ENCODE measurements at places on chromosomes 7 and 10.

- peaks cover 11% of the 10 kb centered on the region for H3K4me1 ChIP-seq
- DNase-seq: no peak
- no peaks in the 10 kb centered on the region for H3K27me3 ChIP-seq
Measured at GRCh38 chr10:128028508-128029289, 97.5 kb downstream of the MKI67 start.

- H3K36me3 ChIP-seq: no peaks in the 10 kb centered on the region
- no peak overlapping the region for H3K4me3 ChIP-seq
- no peaks in the 10 kb centered on the region for H3K27me3 ChIP-seq
- H3K4me1 ChIP-seq: no peaks in the 10 kb centered on the region
Measured at GRCh38 chr10:23514321-23514720, 75.4 kb downstream of the OTUD1 start.

DNA sequence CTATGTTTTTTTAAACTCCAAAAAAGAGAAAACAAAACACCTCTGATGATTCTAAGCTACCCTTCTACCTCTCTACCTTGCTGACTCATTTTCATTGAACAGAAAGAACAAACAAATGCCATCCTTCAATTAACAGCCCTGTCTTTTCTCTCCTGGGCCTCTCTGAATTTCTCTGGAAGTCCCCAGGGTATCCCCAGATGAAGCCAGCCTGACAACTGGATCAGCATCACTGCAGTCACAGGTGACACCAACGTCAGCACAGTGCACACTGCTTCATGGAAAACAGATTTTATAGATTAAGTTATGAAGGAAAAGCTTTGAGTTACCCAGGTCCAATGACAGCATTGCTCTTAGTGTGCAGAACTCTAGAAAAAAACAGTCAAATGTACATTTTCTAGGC lies 5.7 kb downstream of the HUS1 start:
- no peak overlapping the region for H3K4me3 ChIP-seq
- H3K27ac ChIP-seq: no peak overlapping the region
- H3K4me1 ChIP-seq: peaks cover 3% of the 10 kb centered on the region
- no peak for DNase-seq
- H3K36me3 ChIP-seq: peaks cover 78% of the 10 kb centered on the region

- no peaks in the 10 kb centered on the region for H3K36me3 ChIP-seq
- no peak for DNase-seq
- H3K27me3 ChIP-seq: no peaks in the 10 kb centered on the region
- no peak overlapping the region for H3K4me3 ChIP-seq
- peaks cover 8% of the 10 kb centered on the region for H3K4me1 ChIP-seq
Measured at GRCh38 chr10:59895629-59896116, 10.7 kb downstream of the CCDC6 start.

GRCh38 chr7:86209036-86209435 lies 434.7 kb upstream of the GRM3 start:
- H3K27me3 ChIP-seq: no peaks in the 10 kb centered on the region
- H3K27ac ChIP-seq: no peak overlapping the region
- no peak overlapping the region for H3K4me3 ChIP-seq
- H3K4me1 ChIP-seq: no peaks in the 10 kb centered on the region
- no peaks in the 10 kb centered on the region for H3K36me3 ChIP-seq

GRCh38 chr7:151119902-151120301 lies 33.6 kb downstream of the AGAP3 start:
- H3K36me3 ChIP-seq: peaks cover 61% of the 10 kb centered on the region
- DNase-seq: no peak
- no peaks in the 10 kb centered on the region for H3K27me3 ChIP-seq
- no peak overlapping the region for H3K4me3 ChIP-seq
- H3K27ac ChIP-seq: no peak overlapping the region
- H3K4me1 ChIP-seq: peaks cover 25% of the 10 kb centered on the region

DNA sequence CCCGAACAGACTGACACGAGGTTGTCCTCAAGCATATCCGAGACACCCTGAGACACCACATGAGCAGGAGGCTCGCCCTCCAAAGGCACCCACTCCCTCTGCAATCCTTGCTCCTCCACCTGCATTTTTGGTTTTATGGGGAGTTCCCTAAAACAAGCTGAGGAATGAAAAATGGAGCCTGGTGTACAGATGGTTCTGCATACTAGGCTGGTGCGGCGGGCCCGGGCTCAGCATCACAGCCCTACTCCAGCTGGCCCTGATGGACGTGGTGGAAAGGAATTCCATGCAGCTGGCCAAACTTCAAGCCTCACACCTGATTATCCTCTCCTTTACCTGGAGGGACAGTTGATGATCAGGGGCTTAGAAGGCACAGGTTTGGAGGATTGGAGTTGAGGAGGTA lies 30.3 kb upstream of the JAKMIP3 start:
- H3K27ac ChIP-seq: no peak overlapping the region
- H3K27me3 ChIP-seq: peaks cover 83% of the 10 kb centered on the region
- DNase-seq: no peak
- no peak overlapping the region for H3K4me3 ChIP-seq

DNA sequence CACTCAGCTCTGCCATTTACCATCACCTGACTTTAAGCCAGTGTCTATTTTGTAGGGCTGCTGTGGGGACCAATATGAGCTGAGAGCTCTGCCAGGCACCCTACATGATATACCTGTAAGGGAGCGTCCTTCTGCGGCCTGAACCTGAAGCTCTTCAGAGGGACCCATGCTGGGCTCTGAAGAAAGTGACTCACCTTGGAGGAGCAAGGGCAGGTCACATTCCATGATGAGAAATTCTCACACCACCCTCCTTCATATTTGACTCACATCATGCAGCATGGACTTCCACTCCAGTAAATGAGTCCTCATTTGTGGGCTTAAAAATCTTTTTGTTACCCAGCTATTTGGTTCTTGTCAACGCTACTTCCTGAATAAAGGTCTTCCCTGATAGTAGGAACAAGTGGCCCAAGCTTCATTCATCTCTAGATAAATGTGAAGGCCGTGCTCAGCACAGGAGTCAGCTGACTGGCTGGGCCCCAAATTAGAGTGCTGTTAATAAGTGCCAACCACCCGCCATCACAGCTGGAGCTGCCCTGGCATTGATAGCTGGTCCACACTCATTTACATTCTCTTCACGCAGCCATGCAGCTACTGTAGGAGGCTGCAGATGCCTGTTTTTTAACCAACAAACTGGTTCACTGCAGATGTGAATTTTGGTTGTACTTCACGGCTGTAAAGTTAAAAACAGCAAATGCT lies 78.4 kb downstream of the RNF216 start:
- peaks cover 53% of the 10 kb centered on the region for H3K36me3 ChIP-seq
- H3K27me3 ChIP-seq: no peaks in the 10 kb centered on the region
- peak; percentile 11 for DNase-seq
- H3K4me3 ChIP-seq: no peak overlapping the region
- H3K4me1 ChIP-seq: peaks cover 28% of the 10 kb centered on the region

DNA sequence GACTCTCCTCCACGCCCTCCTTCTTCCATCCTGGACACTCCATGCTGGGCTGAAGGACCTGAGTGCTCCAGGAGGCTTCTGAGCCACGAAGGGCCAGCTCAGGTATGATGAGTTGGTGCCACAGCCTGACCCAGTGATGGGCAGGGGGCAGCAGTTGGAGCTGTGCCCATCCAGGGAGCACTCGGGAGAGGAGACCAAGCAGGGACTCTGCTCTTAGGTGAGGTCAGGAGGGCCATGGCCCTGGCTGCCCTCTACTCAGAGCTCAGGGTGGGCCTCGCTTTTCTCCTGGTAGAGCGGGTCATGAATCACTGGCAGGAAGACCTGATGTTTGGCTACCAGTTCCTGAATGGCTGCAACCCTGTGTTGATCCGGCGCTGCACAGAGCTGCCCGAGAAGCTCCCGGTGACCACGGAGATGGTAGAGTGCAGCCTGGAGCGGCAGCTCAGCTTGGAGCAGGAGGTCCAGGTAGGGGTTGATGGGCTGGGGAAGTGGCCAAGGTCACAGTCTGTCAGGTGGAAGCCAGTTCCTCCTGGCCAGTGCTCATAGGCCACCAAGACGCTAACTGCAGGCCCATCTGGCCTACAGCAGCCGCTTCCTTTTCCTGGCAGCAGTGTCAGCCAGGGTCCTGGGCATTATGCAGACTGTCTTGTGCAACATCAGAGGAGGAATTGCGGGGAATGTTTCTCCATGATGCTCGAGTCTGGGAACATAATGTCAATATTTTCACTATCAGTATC lies 50.8 kb downstream of the ALOX5 start:
- no peak overlapping the region for H3K4me3 ChIP-seq
- H3K36me3 ChIP-seq: no peaks in the 10 kb centered on the region
- peaks cover 22% of the 10 kb centered on the region for H3K27me3 ChIP-seq

- H3K27ac ChIP-seq: peak overlapping the region; percentile 95
- peak; percentile 59 for DNase-seq
- H3K36me3 ChIP-seq: peaks cover 2% of the 10 kb centered on the region
- H3K27me3 ChIP-seq: no peaks in the 10 kb centered on the region
- H3K4me1 ChIP-seq: peaks cover 3% of the 10 kb centered on the region
Measured at GRCh38 chr7:134777908-134778580, 1.4 kb upstream of the CALD1 start.

GRCh38 chr7:140656548-140657515 lies 15.9 kb upstream of the ADCK2 start:
- no peak overlapping the region for H3K4me3 ChIP-seq
- H3K4me1 ChIP-seq: peaks cover 6% of the 10 kb centered on the region
- H3K27ac ChIP-seq: no peak overlapping the region
- H3K36me3 ChIP-seq: no peaks in the 10 kb centered on the region
- DNase-seq: peak; percentile 92
- peaks cover 6% of the 10 kb centered on the region for H3K27me3 ChIP-seq

DNA sequence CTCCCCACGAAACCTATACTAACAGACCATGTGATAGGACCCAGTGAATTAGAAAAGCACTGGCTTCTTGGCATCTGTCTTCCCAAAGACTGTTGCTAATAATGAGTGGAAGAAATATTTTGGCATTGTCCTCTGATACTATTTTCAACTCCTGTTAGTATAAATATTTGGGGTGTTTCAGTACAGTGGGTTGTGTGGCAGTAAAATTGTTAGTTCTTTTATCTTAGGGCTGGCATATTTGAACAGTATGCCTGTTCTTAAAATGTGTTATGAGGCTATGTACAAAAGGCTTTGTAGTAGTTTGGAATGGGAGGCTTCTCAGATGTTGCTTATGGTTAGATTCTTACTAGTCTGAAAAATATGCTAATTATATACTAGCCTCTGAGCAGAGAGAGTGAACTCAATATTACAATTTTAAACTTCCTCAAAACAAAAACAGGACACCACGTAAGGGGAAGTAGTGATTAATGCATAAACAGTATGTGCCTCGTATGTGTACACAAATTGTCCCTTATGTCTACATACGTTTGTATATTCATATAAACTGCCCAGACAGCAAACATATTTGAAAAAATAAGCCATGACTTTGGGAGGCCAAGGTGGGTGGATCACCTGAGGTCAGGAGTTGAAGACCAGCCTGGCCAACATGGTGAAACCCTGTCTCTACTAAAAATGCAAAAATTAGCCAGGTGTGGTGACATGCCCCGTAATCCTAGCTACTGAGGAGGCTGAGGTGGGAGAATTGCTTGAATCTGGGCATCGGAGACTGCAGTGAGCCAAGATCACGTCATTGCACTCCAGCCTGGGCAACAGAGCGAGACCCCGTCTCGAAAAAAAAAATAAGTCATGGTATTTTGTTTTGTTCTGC lies 115.4 kb downstream of the ARID5B start:
- no peaks in the 10 kb centered on the region for H3K27me3 ChIP-seq
- no peaks in the 10 kb centered on the region for H3K4me1 ChIP-seq

- H3K4me3 ChIP-seq: peak overlapping the region; percentile 27
- DNase-seq: peak; percentile 96
- H3K36me3 ChIP-seq: no peaks in the 10 kb centered on the region
Measured at GRCh38 chr7:21580073-21580521, 37.3 kb downstream of the DNAH11 start.

GRCh38 chr7:10116511-10116910 lies 857.2 kb upstream of the PHF14 start:
- H3K27me3 ChIP-seq: no peaks in the 10 kb centered on the region
- H3K36me3 ChIP-seq: no peaks in the 10 kb centered on the region
- no peaks in the 10 kb centered on the region for H3K4me1 ChIP-seq
- no peak for DNase-seq

DNA sequence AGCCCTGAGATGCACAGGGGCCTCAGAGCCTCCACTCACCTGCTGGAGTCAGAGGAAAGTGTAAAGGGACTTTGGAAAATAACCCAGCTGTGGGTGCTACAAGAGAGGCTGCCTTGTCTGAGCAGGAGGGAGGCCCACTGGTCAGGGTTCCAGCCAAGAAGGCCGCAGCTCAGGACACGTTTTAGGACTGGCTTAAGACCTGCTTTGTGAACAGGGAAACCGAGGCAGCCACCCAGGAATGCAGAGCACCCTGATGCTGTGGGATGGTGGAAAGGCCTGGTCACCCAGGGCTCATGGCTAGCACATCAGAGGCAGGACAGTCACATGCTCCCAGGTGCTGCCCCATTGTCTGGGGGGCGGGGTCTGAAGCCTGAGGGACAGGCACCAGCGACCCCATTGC lies 38.9 kb upstream of the CHST15 start:
- no peaks in the 10 kb centered on the region for H3K36me3 ChIP-seq
- H3K4me1 ChIP-seq: peaks cover 2% of the 10 kb centered on the region

DNA sequence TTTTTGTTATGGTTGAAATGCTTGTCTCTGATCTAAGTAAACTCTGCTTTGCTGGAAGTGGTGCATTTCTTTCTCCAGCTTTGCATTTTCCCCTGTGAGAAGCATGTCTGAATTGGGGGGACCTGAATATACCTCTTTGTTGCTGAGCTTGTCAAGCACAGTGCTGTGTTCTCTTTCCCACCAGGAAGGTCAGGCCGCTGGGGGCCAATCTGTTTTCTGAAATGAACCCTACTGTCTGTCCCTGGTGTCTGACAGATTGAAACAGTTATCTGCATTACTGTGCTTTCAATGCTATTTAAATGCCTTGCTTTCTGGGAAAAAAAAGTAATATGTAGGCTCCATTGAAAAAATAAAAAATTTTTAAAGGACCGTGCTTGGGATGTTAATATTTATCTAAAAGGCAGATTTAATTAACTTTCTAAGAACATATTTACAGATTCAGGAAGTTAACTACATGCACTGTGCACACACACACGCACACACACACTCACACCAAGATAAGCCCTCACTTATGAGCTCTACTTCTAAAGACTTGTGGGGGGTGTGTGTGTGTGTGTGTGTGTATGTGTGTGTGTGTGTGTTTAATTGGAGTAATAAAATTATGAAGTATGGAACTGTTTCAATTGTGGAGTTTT lies 127.0 kb upstream of the FZD1 start:
- peaks cover 2% of the 10 kb centered on the region for H3K4me1 ChIP-seq
- no peaks in the 10 kb centered on the region for H3K36me3 ChIP-seq
- DNase-seq: no peak
- peak overlapping the region; percentile 37 for H3K27ac ChIP-seq
- no peaks in the 10 kb centered on the region for H3K27me3 ChIP-seq
